ENCODE measurements at places on chromosomes 7 and 10.

DNA sequence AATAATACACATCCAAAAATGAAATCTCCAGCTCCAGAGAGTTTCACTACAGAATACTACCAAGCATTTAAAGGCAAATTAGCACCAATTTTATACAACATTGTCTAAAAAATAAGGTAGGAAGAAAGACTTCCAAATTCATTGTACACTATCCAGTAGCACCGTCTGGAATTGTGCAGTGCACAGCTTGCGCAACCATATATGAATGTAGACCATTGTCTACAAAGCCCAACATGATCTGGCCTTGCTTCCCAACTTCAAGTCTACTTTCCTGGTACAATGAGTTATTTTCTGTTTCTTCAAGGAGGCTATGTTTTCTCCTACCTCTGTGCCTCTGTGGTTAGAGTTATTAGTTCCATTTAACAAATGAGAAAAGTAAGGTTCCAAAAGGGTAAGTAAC, 115.4 kb upstream of the FOXK1 start:
- DNase-seq: no peak

DNA sequence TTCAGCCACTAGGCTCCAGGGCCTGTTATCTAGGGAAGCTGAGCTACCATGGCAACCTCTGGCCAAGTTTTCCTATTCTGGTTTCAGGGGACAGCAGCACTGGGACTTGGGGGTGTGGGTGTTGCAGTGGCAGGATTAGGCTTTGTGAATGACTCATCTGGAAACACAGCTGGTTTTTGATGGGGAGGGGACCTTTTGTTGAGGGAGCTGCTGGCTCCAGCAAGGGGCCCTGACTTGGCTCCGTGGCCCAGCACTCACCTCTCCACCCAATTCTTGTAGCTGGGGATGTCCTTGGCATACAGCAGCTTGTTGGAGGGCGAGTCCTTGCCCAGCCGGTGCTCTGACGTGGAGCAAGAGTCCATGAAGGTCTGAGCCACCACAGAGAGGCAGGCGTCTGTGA, 435.9 kb downstream of the PLXNA4 start:
- no peak for DNase-seq

- no peak for DNase-seq
These were observed 328.9 kb downstream of the RPS24 start for GRCh38 chr10:78362406-78363022.

DNA sequence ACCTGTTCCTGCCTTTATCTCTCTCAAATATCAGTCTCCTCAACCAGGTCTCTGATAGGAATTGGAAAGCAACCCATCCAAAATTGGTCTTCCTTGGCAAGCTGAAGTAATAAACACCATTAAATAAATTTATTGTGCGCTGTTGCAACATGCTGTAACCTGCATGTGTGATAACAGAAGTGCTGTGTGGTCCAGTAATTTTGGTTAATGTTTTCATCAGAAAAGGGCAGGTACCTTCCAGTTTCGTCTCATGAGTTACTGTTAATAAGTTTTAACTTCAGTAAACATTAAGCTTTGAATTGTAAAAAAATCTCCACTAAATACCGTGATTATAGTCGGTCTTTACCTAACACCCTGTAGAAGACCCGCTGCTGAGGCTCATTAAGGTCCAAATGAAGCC, 624.7 kb downstream of the TNS3 start:
- no peak for DNase-seq

DNA sequence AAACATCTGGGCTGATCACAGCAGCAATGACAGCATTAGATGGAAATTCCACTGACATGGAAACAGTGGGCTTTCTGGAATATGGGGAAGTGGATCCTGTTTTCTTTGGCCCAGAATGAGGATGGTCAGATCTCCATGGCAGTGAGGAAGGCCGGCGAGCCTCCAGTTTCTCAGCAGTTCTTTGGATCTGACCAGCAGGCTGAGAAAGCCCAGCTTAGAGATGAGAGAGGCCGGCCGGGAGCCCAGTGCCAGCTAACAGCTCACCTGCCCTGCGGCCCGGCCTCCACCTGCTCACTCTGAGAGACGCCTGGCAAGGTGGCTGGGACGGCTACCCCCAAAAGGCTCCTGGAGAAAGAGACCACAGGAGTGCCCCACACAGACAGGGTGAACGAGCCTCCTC, 24.2 kb downstream of the GPER1 start:
- no peak for DNase-seq

GRCh38 chr10:117133273-117134055, 4.6 kb downstream of the VAX1 start:
- DNase-seq: no peak

DNA sequence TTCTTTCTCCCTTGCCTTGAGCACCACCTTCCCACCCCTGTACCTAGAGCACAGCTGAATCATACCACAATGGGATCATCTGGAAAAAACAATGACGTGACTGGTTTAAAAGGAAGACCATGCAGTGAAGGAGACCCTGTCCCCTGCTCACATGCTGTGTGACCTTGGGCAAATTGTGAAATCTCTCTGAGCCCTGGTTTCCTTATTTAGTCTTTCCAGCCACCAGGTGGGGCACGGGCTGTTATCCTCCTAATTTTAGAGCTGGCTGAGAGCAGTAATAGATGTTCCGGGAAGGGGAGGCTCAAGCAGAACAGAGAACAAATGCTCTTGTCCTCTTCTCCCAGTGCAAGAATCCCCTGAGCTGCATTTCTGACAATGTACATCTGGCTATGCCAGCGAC, 198.3 kb downstream of the RPS24 start:
- no peak for DNase-seq

DNA sequence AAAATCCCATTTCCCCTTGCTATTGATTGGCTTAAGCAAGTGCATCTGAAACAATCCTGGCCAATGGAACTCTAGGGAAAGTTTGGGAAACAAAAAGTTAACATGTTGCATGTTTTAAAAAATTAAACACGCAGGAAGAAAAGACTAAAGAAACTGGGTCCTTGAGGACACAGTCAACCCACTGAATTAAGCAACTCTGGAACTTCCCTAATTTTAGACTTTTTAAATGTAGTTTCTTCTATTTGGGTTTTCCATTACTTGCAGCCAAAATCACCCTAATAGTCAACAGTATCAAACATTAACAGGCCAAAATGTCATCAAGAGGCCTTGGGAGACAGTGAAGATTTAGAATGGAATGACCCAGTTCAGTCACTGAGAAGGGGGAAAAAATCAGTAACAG, 40.6 kb downstream of the OSBPL3 start:
- no peak for DNase-seq

DNA sequence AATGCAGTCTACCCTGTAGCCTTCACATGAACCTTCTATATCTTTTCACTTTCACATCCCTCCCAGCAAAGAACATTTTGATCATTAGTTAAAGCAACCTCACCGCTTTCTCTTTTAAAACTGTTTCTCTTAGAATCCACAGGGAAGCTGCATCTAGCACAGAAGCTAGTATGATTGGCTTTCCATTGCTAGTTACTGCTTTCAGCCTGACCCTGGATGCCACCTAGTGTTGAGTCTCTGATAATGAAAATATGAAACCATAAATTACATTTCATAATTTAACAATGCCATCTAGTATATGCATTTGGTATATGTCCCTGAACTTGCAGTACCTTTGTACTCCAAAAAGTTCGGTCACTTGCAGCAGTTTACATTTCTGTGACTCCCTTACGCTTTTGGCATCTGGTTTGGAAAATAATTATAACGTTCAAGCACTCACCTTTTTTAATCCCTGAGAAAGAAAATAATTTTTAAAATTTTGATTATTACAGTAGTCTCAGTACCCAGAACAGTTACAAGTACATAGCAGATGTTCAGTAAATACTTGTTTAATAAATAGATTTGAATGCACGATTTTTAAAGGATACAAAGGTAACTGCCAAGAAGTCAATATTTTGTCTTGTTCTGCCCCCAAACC, 22.7 kb downstream of the CISD1 start:
- no peak for DNase-seq

DNA sequence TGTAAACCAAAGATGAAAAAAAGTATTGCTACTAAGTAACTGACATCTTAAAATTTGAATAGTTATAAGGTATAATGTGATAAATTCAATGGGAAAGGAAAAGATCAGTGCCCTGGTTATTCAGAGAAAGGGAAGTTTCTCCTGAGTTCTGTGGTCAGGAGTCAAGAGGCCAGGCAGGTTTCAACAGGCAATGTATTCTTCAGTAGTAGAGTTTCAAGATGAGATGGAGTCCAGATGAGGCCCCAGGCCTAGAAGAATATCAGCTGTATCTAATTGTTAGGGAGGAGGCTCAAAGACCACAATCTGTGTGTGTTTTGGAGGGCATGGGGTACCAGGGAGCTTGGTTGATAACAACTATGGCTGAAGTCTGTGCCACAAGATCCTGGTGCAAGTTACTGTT, 101.4 kb upstream of the DLX6 start:
- no peak for DNase-seq

GRCh38 chr10:63578501-63578900, 57.3 kb downstream of the REEP3 start:
- DNase-seq: no peak

- no peak for DNase-seq
These were observed 67.0 kb downstream of the GSAP start for GRCh38 chr7:77349141-77349540.

DNA sequence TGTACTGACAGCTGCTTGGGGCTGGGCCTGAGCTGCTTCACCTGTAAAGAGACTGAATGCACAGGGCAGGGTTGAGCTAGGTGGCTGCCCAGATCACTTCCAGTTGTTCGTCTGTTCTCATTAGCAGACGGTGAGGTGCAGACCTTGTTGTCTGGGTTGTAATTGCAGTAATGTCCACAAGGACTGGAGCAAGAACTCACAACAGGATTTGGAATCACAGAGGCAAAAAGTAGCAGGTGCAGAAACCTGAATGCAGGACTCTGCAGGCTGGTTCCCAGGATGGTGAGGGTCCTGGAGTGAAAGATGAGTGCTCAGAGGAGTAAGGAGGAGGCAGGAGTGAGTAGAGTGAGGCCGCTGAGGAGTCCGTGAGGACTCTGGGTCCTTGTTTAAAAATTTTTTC, 9.2 kb downstream of the ZSCAN25 start:
- no peak for DNase-seq

DNA sequence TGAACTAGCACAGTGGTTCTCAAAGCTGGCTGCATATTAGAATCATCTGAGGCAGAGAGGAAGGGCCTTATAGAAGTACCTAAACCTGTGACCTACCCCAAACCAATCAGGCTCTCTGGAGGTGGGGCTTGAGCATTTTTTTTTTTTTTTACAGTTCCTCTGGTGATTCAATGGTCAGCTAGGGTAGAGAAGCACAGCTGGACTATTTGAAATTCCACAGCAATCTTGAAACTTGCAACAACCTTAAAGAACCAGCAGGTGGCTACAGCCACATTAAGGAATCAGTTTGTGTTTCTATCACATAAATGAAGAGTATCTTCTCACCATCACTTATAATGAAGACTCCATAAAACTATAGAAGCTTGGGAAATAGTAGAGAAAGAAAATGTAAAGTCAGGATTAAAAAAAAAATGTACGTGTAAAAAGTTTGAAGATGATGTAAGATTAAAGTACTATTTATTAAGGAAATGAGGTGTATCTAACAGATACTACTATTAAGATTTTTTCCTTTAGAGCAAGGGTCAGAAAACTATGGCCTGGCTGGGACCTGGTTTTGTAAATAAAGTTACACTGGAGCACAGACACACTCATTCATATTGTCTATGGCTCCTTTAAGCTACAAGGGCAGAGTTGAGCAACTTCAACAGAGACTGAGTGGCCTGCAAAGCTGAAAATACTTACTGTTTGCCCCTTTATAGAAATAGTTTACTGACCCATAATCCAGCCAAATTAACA, 3.8 kb downstream of the RTKN2 start:
- DNase-seq: no peak

DNA sequence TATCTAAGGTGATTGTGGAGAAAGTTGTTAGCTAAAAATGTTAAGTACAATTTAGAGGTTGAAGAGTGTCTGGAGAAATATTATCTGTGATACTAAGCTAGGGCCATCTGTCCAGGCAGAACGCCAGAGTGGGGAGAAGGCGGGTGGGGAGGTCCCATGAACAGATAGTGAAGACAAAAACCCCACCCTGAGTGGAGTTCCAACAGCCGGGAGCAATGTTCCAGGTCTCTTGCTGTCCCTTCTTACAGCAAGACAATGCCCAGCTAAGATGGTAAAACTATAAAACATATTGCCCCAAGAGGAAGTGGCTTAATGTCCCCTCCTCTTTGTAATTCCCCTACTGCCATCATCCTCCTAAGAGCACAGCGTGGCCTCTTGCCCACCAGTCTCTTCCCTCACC, 10.4 kb upstream of the IL15RA start:
- no peak for DNase-seq

GRCh38 chr7:11206177-11206899, 232.7 kb downstream of the PHF14 start:
- DNase-seq: no peak

DNA sequence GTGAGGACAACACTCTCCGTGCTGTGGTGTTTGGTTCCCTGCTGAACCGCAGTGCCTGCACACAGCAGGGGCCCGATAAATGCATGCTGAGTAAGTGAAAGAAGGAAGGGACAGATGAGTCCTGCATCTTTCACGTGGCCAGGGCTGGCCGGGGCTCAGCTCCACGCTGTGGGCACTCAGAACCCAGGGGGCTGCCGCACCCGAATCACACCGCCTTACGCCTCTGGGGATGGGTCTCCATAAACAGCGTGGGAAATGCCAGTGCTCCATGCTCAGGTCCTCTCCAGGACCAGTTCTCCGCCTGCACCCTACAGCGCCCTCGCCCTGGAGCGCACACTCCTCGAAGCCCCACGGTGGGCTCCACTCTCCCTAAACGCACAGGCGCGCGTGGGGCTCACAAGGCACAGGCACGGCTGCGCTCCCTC, 38.1 kb downstream of the RASGEF1A start:
- no peak for DNase-seq

- no peak for DNase-seq
These were observed 19.4 kb downstream of the NOBOX start for GRCh38 chr7:144384071-144384470.

- DNase-seq: no peak
These were observed 170.7 kb downstream of the GATA3 start for GRCh38 chr10:8225187-8225586.

DNA sequence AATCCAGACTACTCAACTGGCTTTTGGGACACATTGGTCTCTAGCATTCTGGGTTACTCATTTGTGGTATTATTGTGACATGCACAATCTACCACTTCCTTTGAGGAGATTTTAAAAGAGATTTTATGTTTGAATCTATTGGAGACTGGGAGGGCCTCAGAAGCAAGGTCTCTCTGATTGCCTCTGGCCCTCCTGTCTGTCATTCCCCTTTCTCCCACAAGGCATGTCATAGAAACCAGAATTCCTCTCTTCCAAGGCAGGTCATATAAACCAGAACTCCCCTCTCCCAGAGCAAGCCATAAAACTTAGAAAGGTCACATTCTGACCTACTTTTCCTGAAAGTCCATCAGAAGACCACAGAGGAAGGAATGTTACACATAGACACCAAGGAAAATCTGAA, 777.7 kb downstream of the PHTF2 start:
- no peak for DNase-seq

- no peak for DNase-seq
These were observed 64.6 kb downstream of the ZNF680 start for GRCh38 chr7:64498270-64498669.

- no peak for DNase-seq
These were observed 176.9 kb upstream of the ZWINT start for GRCh38 chr10:56537984-56538383.
